Activated CD8-positive, alpha-beta T cell treated with anti-CD3 and anti-CD28 coated beads for 36 hours (primary cell): ENCODE measurements at places on chromosomes 7 and 10. TPM values are rescaled to one million over a fixed set of nuclear protein-coding genes. Genes with fewer than 3 reads are reported as not detected.

DNA sequence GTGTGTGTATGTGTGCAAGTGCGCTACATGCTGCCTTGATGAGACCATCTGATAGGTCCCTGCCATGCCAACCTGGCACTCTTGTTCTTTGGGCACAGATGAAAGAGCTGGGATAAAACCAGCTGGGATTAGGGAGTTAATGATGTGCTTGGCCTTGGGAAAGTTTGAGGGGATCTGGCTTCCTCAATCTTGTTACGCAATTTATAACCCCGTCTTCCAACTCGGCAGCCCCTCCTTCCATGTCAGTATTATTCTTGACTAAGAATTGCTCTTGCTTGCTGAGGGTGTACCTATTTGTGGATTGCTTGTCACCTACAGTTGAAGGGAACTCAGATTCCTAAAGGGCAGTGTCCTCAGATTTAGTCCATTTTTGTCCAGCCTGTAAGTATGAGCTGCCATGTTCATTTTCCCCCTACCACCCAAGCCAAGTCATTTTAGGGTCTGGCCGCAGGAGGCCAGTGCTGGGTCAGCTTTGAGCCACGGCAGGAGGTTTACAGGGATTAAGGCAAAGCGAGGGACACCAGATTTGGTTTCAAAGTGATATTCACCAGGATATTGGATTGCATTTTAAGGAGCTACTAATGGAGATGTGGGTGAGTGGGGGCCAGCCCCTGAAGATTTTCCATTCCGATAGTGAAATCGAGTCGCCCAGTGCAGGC lies 34.1 kb upstream of the KCNMA1 start:
- no peaks in the 10 kb centered on the region for H3K36me3 ChIP-seq
- H3K27ac ChIP-seq, result no peak overlapping the region
- DNase-seq, result no peak

DNA sequence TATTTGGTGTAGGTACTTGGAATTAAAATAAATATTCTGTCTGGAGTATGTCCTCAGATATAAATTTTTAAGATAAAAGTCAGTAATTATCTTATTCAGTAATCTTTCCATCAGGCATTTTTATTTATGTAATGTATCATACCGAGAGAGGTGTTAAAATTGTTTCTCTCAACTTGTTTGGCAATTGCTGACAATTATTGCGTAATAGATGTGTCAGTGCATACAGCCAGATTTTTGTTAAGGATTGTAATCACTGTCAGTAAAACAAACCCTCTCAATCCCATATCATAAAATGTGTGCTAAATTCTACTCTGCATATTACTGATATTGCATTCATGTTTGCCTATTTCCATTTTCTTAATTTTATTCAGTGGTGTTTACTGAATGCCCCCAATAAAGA lies 69.2 kb downstream of the CNTNAP2 start:
- H3K4me3 ChIP-seq, result no peak overlapping the region
- no peak overlapping the region for H3K27ac ChIP-seq
- H3K36me3 ChIP-seq, result no peaks in the 10 kb centered on the region
- H3K4me1 ChIP-seq, result no peaks in the 10 kb centered on the region
- no peaks in the 10 kb centered on the region for H3K27me3 ChIP-seq
- no peak for DNase-seq

- no peaks in the 10 kb centered on the region for H3K27me3 ChIP-seq
- H3K4me1 ChIP-seq, result no peaks in the 10 kb centered on the region
- no peak for DNase-seq
- H3K4me3 ChIP-seq, result no peak overlapping the region
- H3K36me3 ChIP-seq, result no peaks in the 10 kb centered on the region
Measured at GRCh38 chr10:16843252-16843870, 26.1 kb upstream of the RSU1 start.

GRCh38 chr7:7970237-7970530 lies 1.6 kb downstream of the GLCCI1 start:
- H3K36me3 ChIP-seq, result no peaks in the 10 kb centered on the region
- peaks cover 32% of the 10 kb centered on the region for H3K4me1 ChIP-seq
- H3K4me3 ChIP-seq, result no peak overlapping the region
- H3K27me3 ChIP-seq, result no peaks in the 10 kb centered on the region
- no peak for DNase-seq
- H3K27ac ChIP-seq, result no peak overlapping the region

GRCh38 chr7:99975782-99976521 lies at the start of gene AZGP1:
Gene AZGP1, minus strand, starts transcription at chr7:99976031. Its CDS starts 11 bp downstream, at chr7:99976020.
- H3K27me3 ChIP-seq, result peaks cover 5% of the 10 kb centered on the region
- H3K27ac ChIP-seq, result no peak within 1 kb of the TSS
- H3K4me3 ChIP-seq, result no peak within 1 kb of the TSS
- peaks cover 10% of the 10 kb centered on the region for H3K4me1 ChIP-seq
- DNase-seq, result no peak

DNA sequence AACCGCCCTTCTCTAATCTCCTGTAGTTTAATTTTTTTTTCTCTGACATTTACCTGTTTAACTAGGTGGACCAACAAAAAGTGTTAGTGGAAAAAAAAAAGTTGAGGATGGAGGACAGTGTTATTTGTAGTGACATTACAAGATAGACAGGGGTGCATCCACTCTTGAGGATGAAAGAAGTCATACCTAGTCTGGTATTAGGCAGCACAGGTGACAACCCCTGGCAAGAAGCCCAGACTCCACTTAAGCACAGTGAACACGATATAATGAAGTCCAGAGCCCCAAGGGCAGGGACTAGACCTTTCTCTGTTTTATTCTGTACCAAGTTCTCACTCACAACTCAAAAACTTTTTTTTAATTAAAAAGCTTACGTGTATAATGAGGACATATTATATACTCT lies 268.4 kb downstream of the GPR37 start:
- H3K27me3 ChIP-seq, result no peaks in the 10 kb centered on the region
- H3K4me3 ChIP-seq, result no peak overlapping the region
- DNase-seq, result no peak
- no peaks in the 10 kb centered on the region for H3K36me3 ChIP-seq
- H3K27ac ChIP-seq, result no peak overlapping the region

GRCh38 chr7:157898802-157899505 lies 562.1 kb downstream of the DNAJB6 start:
- H3K4me1 ChIP-seq, result peaks cover 2% of the 10 kb centered on the region
- H3K36me3 ChIP-seq, result no peaks in the 10 kb centered on the region
- no peaks in the 10 kb centered on the region for H3K27me3 ChIP-seq
- DNase-seq, result no peak
- H3K4me3 ChIP-seq, result no peak overlapping the region

DNA sequence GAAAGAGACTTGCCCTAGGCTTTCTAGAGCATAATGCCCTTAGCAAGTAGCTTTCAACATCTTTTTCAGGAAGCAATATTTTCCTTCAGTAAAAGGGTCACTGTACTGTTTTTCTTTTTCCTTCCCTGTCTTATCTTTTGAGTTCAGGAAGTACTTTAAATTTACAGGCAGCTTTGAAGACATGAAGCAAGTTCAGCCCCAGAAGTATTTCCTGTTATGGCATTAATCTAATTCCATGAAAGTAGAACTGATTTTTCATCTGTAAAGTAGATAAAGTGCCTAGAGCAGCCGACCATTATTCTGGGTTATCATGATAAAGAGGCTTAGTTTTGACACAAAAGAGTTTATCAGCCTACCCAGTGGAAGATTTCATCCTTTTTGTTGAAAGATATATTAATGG lies 288.2 kb downstream of the ADK start:
- no peaks in the 10 kb centered on the region for H3K27me3 ChIP-seq
- no peak for DNase-seq
- no peak overlapping the region for H3K4me3 ChIP-seq
- peaks cover 15% of the 10 kb centered on the region for H3K4me1 ChIP-seq
- no peak overlapping the region for H3K27ac ChIP-seq
- H3K36me3 ChIP-seq, result peaks cover 7% of the 10 kb centered on the region

DNA sequence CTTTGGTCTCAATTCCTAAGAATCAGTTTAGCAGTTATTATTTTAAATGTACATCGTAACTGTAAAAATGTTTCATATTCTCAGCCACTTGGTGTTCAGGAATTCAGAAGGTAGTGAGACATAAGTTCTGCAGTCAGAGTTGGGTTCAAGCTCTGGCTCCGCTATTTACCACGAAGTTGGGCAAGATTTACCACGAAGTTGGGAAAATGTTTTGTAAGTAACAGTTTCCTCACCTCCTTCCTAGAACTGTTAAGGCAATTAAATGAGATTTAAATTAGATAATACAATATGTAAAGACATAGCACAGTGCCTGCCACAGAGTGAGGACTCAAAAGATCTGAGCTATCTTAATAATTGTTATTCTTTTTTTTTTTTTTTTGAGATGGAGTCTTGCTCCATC lies 16.3 kb upstream of the ABLIM1 start:
- H3K27me3 ChIP-seq, result peaks cover 1% of the 10 kb centered on the region
- no peak overlapping the region for H3K27ac ChIP-seq
- DNase-seq, result no peak

DNA sequence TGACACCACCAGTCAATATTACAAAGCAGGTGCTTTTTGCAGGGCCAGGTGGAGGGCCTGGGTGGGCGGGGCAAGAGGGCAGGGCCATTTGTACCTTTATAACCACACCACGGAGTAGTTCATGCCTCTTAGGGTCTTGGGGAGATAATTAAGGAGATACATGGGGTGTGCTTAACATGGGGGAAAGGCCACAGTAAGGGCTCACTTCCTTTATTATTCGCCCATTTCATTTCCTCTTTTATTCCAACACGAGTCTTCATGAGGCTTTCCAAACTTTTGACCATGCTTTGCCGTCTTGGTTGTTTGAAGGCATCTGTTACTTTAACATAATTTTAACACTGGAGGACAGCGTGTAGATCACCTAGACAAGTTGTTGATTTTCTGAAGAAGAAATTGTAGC lies 33.3 kb upstream of the LYZL2 start:
- no peaks in the 10 kb centered on the region for H3K36me3 ChIP-seq
- H3K27me3 ChIP-seq, result peaks cover 15% of the 10 kb centered on the region
- H3K4me3 ChIP-seq, result no peak overlapping the region
- no peak for DNase-seq
- H3K4me1 ChIP-seq, result no peaks in the 10 kb centered on the region

DNA sequence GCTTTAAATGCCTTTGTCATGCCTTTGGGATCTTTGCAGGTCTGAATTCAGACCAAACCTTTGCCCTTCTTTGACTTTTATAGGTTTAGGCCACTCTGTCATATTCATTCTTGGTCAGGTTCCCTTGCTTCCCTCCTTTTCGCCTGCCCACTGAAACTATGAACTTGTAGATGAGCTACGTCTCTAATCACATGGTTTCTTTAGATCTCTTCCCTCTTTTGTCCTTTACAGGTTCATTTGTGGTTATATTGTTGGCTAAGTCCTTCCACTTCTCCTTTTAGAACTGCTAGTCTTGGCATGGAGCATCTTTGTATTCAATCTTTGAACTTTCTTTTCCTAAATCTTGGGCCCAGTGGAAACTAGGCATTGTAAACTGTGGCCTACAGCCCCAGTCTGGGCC lies 104.0 kb upstream of the ZEB1 start:
- H3K27ac ChIP-seq, result no peak overlapping the region
- no peak overlapping the region for H3K4me3 ChIP-seq
- H3K36me3 ChIP-seq, result no peaks in the 10 kb centered on the region
- H3K27me3 ChIP-seq, result no peaks in the 10 kb centered on the region
- no peak for DNase-seq

GRCh38 chr7:135201350-135201749 lies 10.0 kb downstream of the WDR91 start:
- no peak for DNase-seq
- no peak overlapping the region for H3K27ac ChIP-seq
- no peaks in the 10 kb centered on the region for H3K27me3 ChIP-seq
- peaks cover 43% of the 10 kb centered on the region for H3K4me1 ChIP-seq

GRCh38 chr10:57955076-57955475 lies 312.6 kb downstream of the IPMK start:
- H3K27ac ChIP-seq, result no peak overlapping the region
- no peak overlapping the region for H3K4me3 ChIP-seq
- H3K4me1 ChIP-seq, result no peaks in the 10 kb centered on the region
- no peaks in the 10 kb centered on the region for H3K27me3 ChIP-seq

DNA sequence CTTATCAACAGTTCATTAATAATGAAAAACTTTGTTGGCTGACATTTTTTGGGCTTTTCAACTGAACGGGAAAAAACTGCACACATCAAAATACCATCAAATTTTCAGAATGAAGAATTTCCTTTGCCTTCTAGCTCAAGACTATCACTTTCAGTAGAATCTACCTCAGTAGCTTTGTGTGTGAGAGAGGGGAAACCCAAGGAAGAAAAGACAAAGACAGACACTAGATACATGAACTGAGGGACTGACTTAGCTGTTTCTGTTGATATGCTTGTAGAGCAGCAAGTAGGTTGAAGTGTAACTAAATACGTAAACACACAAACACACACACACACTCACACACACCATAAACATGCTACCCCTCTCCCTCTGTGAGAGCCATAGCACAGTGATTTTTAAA lies 257.1 kb downstream of the CDK14 start:
- DNase-seq, result no peak
- no peak overlapping the region for H3K27ac ChIP-seq
- H3K27me3 ChIP-seq, result no peaks in the 10 kb centered on the region
- no peaks in the 10 kb centered on the region for H3K4me1 ChIP-seq
- no peaks in the 10 kb centered on the region for H3K36me3 ChIP-seq

DNA sequence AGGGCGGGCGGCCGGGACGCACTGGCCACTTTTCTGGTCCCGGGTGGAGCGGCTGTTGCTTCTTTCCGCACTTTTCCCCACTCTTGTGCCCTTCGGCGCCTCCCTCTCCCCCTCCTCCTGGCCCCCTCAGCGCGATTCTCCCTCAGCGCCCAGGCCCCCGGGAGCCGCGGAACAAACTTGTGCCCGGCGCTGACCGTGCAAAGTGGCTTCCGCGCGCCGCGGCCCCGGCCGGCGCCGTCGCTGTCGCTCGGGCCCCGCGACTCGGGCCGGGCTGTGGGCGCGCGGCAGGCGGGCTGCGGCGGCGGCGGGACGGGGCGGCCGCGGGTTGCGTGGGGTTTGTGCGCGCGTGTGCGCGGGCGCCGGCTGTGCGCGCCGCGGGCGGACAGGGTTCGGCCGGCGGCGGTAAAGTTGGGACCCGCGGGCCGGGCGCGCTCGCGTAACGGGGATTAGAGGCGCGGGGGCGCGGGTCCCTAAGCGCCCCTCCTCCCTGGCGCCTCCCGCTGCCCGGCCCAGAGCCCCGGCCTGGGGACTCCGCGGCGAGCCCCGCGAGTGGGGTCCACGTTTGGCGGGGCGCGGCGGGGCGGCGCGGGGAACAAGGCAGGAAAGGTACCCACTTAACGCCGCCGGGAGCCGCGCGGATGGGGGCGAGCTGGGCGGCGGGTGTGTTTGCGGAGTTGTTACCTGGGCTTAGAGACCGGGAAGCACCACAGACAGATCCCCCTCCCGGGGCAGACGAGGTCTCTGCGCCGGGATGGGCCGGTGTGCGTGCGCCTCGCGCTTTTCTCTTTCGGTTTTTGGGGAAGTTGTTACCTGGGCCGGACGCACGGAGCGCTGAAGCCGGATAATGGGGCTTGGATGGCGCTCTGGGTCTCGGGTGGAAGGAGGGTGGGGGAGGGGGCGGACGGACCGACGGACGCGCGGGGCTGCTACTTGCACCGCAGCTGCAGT lies 860 bp downstream of the ZEB1 start:
- H3K36me3 ChIP-seq, result peaks cover 10% of the 10 kb centered on the region
- DNase-seq, result peak; percentile 66
- peaks cover 41% of the 10 kb centered on the region for H3K4me1 ChIP-seq
- H3K27ac ChIP-seq, result peak overlapping the region; percentile 78
- peak overlapping the region; percentile 84 for H3K4me3 ChIP-seq

RBP3 gene
- total RNA-seq, result not detected

NFE2L3 gene
- total RNA-seq, result 22.6 TPM

CLRN3 gene
- total RNA-seq, result not detected

STAG3 gene
- 13.2 TPM for total RNA-seq

FFAR4 gene
- total RNA-seq, result not detected

DYNC1I1 gene
- not detected for total RNA-seq
